NAMALWA (cell line): ENCODE measurements at places on chromosomes 7 and 10.

GRCh38 chr10:132904181-132904813 is 38.1 kb downstream of the CFAP46 start:
- DNase-seq: peak; percentile 70

GRCh38 chr7:150849204-150849775 is 3.0 kb upstream of the AOC1 start:
- DNase-seq: no peak

DNA sequence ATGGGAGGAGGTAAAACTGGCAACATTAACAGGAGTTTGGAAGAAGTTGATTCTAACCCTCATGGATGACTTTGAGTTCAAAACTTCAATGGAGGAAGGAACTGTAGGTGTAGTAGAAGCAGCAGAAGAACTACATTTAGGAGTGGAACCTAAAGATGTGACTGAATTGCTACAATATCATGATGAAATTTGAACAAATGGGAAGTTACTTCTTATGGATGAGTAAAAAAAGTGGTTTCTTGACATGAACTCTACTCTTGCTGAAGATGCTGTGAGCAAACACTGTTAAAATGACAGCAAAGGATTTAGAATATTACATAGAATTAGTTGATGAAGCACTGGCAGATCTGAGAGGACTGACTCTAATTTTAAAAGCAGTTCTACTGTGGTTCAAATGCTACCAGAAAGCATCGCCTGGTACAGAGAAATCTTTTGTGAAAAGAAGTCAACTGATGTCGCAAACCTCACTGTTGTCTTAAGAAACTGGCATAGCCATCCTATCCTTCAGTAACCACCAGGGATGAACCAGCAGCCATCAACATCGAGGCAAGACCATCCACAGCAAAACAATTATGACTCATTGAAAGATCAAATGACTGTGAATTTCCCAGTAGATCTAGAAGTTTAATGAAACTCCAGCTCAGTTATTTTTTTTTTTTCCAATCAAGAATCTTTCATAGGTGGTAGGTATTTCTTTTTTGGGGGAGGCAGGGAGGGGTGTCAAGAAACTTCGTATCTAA is 20.8 kb downstream of the BRAF start:
- DNase-seq: no peak

DNA sequence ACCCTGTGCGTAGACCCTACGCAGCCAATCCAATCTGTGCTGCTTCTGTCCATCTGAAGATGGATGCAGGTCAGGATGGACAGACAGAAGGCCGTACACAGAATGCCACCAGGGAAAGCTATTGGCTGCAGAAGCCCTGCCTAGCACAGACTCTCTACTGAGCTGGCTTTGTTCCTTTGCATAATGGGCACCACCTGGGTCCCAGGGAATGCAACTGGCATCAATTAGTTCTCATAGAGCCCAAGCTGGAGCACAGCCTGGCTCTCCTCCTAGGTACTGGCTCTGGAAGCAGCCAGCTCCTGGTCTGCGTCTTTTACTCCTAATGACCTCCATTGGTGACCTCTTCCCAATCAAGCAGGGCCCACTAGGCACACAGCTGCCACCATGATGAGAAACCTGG is 26.8 kb upstream of the CACUL1 start:
- no peak for DNase-seq

- DNase-seq: no peak
Measured at GRCh38 chr7:134699021-134699818, 52.6 kb downstream of the BPGM start.

- no peak for DNase-seq
Measured at GRCh38 chr10:44650691-44651661, 260.2 kb upstream of the TMEM72 start.

GRCh38 chr10:73997461-73997786 is 492 bp upstream of the VCL start:
- DNase-seq: peak; percentile 72

- DNase-seq: no peak
Measured at GRCh38 chr10:75612904-75613684, 181.7 kb downstream of the LRMDA start.

DNA sequence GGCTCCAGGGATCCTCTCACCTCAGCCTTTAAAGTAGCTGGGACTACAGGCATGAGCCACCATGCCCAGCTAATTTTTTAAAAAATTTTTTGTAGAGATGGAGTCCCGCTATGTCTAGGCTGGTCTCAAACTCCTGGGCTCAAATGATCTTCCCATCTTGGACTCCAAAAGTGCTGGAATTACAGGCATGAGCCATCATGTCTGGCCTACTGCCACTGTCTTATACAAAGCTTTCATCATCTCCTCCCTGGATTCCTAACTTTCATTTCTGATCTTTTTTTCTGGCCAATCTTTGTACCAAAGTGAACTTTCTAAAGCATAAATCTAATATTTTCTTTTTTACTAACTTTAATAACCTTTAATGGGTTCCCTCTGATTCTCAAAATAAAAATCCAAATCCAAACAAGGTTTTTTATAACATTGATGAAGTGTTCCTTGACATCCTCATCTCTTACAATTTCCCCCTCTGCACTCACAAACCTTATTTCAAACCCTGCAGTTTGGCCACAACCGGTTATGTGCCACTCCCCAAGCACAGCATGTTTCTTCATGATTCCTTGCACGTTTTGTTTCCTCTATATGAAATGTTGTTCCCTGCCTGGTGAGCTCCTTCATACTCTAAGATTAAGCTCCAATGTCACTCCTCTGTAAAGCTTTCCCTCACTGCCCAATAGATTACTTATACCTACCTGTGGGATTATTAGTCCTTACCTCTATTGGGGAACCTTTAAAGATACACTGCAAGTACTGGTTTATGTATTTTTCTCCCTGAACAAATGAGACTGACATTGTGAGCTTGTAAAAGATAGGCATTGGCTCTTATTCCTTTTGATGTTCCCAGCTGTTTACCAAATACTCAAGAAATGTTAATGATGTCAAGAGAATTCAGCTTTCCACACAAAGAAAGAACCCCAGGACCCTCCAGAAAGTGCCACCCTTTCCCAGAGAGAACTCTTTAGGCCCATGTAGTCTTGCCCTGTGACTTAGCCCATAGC is 101.7 kb downstream of the HOXA1 start:
- DNase-seq: no peak

DNA sequence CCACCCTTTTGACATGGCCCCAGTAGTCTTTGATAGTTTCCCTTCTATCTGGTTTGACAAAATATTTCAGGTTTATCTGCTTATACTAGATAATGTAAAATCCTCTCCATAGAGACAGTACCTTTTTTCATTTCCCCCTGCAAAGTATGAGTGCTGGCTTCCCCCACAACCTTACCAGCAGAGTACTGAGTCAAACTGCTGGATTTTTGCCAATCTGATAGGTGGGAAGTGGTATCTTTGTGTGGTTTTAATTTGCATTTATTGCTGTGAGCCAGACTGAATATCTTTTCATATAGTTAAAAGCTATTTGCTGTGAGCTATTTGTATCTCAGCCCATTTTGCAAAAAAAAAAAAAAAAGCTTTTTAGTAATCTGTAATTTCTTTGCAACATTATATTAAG is 32.1 kb upstream of the HECTD2 start:
- DNase-seq: peak; percentile 9
